ENCODE measurements at places on chromosomes 6 and 20.

DNA sequence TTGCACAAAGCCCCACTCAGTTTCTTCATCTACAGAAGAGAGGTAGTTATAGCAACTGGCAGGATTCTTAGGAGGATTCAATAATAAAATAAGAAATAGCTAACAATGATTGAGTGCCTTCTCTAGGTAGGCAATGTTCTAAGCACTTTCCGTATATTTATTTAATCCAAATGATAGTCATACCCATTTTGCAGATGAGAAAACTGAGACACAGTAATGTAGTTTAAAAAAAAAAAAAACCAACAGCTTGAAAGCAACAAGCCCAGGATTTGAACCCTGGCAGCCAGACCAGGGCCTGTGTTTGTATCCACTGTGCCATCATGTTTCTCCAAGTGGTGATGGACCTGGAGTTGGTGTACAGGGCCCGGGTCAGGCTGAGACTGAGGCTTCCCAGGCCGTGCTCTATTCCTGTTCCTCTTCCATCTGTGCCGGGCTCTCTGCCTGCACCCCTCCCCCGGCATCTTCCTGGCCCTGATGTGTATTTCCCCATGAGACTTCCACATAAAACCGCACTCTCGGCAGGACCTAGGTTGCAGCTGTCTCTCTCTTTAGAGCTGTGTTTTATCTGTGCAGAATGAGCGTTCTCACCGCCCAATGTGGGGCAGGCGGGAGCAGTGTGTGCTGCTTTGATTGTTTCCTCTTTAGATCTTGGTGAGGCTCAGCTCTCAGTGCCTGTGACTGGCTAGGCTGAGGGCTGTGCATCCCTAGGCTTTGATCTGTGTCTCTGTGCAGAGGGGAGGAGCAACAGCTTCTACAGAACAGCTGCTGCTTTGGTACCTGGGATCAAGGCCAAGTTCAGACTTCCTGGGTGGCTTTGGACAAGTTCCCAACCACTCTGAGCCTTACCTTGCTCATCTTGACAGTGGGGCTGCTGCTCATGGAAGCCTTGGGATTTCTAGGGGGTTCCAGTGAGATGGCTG lies 49.5 kb downstream of the TOX2 start:
- DNase-seq: no peak

GRCh38 chr6:55998576-55998975 lies 123.2 kb upstream of the BMP5 start:
- no peak for DNase-seq

GRCh38 chr6:37480118-37480736 lies 19.5 kb downstream of the CCDC167 start:
- no peak for DNase-seq

DNA sequence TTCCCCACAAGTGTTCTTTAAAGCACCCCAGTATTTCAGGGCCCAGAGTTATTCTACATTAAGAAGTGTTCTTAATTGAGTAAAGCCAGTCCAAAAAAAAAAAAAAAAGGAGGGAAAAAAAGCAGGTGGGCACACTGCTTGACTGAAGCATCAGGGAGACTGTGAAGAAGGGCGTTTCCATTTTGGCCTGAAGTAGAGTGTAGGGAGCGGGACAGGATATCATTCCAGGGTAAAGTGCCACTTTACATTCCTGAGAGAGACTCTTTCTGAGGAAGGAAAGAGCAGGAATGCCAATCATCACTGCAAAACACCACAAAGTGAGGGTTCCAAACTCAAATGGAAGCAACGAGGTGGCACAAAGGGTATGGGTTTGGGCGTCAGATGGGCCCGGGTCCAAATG lies 54.1 kb upstream of the BEND6 start:
- no peak for DNase-seq
